ENCODE measurements at places on chromosomes 2 and 18. TPM values are rescaled to one million over a fixed set of nuclear protein-coding genes. Genes with fewer than 3 reads are reported as not detected.
A peak's percentile ranks its signal among the peaks of the same experiment; 100 is the strongest.

DNA sequence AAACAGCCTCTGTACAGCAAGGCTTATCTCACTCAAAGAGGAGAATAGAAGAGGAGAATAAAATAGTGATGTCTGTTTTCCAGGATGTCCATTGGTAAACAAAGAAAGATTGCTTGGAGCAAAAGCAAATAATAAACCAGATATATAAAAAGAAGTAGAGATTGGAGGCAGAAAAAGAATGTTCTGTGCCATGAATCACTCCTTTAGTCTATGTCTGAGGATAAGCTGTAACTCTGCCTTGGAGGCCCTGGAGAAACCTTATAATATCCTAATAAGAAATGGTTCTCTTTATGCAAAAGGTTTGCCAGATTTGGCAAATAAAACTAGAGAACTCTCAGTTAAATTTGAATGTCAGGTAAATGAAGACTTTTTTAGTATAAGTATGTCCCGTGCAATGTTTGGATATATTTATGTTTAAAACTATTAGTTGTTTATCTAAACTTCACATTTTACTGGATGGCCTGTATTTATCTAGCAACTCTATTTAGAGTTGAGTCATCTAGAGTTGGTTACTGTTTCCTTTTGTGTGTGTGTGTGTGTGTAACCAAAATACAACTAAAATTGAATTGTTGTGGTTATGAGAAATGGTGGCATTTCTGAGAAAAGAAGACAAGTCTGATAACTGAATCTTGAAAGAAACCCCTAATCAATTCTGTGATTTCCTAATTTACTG, 510.3 kb upstream of the SETBP1 start:
- H3K27ac ChIP-seq, result no peak overlapping the region
- DNase-seq, result no peak
- H3K4me1 ChIP-seq, result no peaks in the 10 kb centered on the region
- no peaks in the 10 kb centered on the region for H3K36me3 ChIP-seq
- no peaks in the 10 kb centered on the region for H3K27me3 ChIP-seq
- no peak overlapping the region for H3K4me3 ChIP-seq

- DNase-seq, result no peak
- no peaks in the 10 kb centered on the region for H3K36me3 ChIP-seq
- H3K4me3 ChIP-seq, result no peak overlapping the region
- peaks cover 28% of the 10 kb centered on the region for H3K4me1 ChIP-seq
- H3K27ac ChIP-seq, result no peak overlapping the region
Observed at GRCh38 chr2:64837116-64837731, 152.0 kb upstream of the SLC1A4 start.

GRCh38 chr2:176494949-176495353, 225.7 kb downstream of the MTX2 start:
- H3K4me1 ChIP-seq, result peaks cover 10% of the 10 kb centered on the region
- H3K27me3 ChIP-seq, result peaks cover 35% of the 10 kb centered on the region
- no peak overlapping the region for H3K27ac ChIP-seq
- no peak for DNase-seq
- H3K4me3 ChIP-seq, result no peak overlapping the region

DNA sequence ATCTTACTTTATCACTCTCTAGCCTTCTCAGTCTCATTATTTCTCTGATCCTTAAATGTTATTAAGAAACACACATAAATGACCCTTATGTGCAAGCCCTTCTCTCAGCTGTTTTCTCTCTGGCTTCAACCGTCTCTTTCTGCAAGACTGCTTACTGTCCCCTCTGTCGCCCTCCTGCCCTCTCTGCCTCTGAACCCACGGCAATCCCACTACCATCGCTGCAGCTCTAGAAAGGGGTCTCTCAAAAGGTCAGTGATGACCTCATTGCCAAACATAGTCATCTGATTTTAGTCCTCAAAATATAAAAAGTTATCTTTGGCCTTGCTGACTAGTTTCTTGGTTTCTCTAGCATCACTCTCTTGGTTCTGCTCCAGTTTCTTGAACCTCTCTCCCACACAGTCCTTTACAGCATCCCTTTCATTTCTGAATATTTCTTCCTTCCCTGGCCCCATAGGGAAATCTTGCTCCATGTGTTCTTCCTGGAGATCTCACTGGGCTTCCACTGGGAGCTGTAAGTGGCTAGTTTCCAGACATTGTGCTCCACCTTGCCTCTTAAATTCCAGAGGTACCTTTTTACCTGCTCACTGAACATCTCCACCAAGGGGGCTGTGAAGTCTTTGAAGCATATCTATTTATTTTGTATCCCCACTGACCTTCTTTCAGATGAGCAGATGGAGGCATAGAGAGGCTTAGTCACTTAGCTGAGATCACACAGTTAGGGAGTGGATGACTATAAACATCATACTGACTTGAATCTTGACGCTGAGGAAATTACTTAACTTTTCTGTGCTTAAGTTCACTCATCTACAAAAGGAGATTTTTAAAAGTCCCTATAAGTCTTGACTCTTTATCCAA, 96.2 kb downstream of the PDE1A start:
- H3K27ac ChIP-seq, result no peak overlapping the region
- no peaks in the 10 kb centered on the region for H3K36me3 ChIP-seq
- DNase-seq, result no peak
- no peaks in the 10 kb centered on the region for H3K27me3 ChIP-seq

Gene KIF1A
- total RNA-seq, result 1.5 TPM

Gene CCT4
- total RNA-seq, result 177 TPM

Gene C2orf80
- not detected for total RNA-seq

Gene SLC9A4
- total RNA-seq, result 0.08 TPM

Gene DPY30
- total RNA-seq, result 70.0 TPM

DNA sequence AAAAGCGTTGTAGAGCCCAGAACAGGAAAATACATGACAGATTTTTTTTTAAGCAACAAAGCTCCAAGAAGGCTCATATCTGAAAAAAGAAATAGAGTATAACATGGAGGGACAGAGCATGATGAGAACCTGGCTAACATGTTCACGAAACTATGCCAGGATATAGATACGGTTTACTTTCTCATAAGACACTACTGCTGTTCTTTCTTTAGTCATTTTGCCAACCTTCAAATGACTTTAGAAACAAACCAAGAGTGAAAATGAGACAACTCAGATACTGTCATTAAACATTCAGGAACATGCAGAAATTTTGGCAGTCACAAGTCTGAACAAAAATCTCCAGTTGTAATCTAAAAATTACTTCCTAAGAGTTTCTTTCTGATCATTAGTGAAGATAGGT, 14.3 kb downstream of the LPIN2 start:
- H3K4me3 ChIP-seq, result peak overlapping the region; percentile 24
- DNase-seq, result no peak
- H3K27ac ChIP-seq, result peak overlapping the region; percentile 62
- H3K36me3 ChIP-seq, result peaks cover 40% of the 10 kb centered on the region
- H3K27me3 ChIP-seq, result no peaks in the 10 kb centered on the region

- H3K4me1 ChIP-seq, result no peaks in the 10 kb centered on the region
- H3K27me3 ChIP-seq, result no peaks in the 10 kb centered on the region
- H3K4me3 ChIP-seq, result no peak overlapping the region
- no peaks in the 10 kb centered on the region for H3K36me3 ChIP-seq
- H3K27ac ChIP-seq, result no peak overlapping the region
Observed at GRCh38 chr2:4340536-4340935, 637.2 kb downstream of the DCDC2C start.

Gene TIA1
- 119 TPM for total RNA-seq

Gene ABCG5
- not detected for total RNA-seq

Gene SCTR
- not detected for total RNA-seq

Gene ATP6V1C2
- not detected for total RNA-seq

GRCh38 chr2:99338029-99338585, 918 bp downstream of the EIF5B start:
- H3K27ac ChIP-seq, result no peak overlapping the region
- H3K27me3 ChIP-seq, result no peaks in the 10 kb centered on the region
- H3K36me3 ChIP-seq, result peaks cover 5% of the 10 kb centered on the region
- no peak for DNase-seq

DNA sequence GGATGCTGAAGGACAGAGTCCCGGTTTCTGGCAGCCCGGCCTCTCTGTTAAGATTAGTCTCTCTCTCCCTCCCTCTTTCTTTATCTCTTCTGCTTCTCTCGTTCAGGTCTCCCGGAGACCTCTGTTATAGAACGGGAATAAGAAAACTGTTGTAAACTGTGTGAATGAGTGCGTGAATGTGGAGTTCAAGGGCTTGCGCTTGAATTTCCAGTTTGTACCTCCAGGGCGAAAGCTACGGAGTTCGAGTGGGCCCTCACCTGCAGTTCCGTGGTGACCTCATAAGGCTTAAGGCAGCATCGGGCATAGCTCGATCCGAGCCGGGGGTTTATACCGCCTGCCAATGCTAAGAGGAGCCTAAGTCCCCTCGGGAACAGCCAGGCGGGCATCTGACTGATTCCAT, 26.4 kb downstream of the SKA1 start:
- H3K27ac ChIP-seq, result no peak overlapping the region
- no peak overlapping the region for H3K4me3 ChIP-seq
- no peak for DNase-seq
- H3K4me1 ChIP-seq, result no peaks in the 10 kb centered on the region

Gene CLEC4F
- not detected for total RNA-seq

DNA sequence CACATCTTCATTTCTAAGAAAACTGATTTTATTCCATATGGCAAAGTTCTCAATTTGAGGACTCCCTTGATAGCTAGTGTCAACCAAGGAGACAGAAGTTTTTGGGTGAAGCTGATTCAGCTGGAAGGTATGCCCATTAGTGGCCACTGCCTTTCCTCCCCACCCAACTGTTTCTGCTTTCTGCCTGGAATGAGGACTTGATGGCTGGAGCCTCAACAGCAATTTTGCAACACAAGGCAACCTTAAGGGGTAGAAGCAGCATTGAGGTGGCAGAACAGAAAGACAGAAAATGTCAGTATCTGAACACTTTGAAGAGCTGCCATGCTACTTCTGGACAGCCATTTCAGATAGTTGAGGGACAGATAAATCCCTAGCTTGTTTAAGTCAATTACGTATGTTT, 47.0 kb downstream of the INHBB start:
- H3K4me1 ChIP-seq, result no peaks in the 10 kb centered on the region
- no peak overlapping the region for H3K4me3 ChIP-seq
- no peak overlapping the region for H3K27ac ChIP-seq
- DNase-seq, result no peak
- H3K36me3 ChIP-seq, result no peaks in the 10 kb centered on the region
